ENCODE measurements at places on chromosomes 2 and 18.

DNA sequence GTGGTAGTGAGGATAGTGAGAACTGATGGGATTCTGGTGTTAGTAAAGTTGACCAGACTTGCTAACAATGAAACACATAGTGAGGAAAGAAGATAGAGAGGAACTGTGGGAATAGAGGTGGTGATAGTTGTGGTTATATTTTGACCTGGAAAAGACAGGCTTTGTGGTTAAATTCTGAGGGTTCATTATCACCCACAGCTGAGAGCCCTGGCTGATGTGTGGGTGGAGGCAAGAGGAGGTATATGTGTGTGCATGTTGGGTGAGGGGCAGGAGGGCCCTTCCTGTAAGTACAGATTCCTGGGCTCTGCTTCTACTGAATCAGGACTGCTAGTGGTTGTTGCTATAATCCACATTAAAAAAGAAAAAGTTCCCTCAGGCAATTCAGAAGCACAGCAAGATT is 26.2 kb upstream of the TMEM163 start:
- DNase-seq = no peak

GRCh38 chr2:59084326-59084725 is 843.2 kb upstream of the FANCL start:
- DNase-seq = no peak

DNA sequence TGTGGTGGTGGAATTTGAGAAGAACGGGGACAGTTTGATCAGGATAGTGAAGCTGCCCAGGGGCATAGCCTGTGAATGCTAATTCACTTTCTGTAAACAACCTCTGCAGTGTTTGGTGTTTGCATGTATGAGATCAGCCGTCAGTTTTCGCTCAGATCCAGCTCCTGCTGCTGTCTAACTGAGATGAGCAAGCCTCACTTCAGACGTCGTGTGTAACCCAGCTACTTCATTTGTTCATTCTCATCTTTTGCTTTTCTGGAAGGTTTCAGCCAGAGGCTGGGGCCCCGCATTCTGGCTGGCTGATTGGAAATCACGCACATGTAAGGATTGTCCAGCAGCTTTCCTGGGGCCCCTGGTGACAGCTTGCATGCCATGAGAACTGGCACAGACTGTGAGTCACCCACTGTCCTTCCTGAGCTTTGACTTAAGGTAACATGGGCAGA is 48.9 kb downstream of the LDLRAD4 start:
- DNase-seq = no peak

- DNase-seq = no peak
These were observed 96.6 kb upstream of the CTDP1 start for GRCh38 chr18:79582978-79583377.

- no peak for DNase-seq
These were observed 44.7 kb downstream of the FER1L5 start for GRCh38 chr2:96687266-96687665.

DNA sequence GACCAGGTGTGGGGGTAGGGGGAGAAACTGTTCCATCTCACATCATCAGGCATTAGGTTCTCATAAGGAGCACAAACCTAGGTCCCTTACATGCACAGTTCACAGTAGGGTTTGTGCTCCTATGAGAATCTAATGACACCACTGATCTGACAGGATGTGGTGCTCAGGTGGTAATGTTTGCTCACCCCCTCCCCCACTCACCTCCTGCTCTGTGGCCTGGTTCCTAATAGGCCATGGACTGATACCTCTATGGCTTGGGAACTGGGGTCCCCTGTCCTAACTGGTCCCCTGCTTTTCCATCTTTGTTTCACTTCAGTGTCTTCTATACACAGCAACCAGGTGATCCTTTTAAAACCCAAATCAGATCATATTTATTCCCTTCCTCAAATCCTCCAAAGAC is 267.8 kb downstream of the TNS1 start:
- DNase-seq = no peak

- no peak for DNase-seq
These were observed 439.7 kb downstream of the RIT2 start for GRCh38 chr18:42675810-42676209.

GRCh38 chr2:86285571-86285970 is 51.9 kb downstream of the REEP1 start:
- no peak for DNase-seq

- DNase-seq = no peak
These were observed 11.2 kb upstream of the CYP27C1 start for GRCh38 chr2:127231130-127231865.

DNA sequence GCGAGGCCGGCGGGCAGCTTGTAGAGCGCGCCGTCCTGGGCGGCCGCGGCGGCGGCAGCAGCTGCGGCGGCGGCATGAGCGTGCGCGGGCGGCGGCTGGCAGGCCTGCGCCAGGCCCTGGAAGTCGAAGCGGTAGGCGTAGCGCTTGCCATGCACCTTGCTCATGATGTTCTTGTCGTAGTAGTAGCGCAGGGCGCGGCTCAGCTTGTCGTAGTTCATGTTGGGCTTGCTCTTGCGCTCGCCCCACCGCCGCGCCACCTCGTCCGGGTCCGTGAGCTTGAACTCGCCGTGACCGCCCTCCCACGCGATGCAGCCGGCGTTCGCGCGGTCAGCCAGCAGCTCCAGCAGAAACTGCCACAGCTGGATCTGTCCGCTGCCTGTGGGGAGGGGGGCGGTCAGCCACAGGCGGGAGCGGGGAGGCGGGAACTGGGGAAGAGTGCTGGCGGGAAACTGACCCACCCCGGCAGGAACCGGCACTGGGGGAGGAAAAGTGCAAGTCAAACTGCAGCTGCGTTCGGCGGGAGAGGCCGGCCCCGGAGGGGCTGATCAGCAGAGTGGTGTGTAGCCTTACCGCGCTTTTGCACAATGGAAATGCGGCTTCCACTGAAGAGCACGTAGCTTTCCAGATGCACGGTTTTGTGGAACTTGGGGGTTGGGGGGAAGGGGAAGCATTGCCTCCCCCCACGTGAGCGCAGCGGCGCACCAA is 3.0 kb downstream of the FEV start:
- no peak for DNase-seq

- DNase-seq = no peak
These were observed 30.8 kb upstream of the SOX11 start for GRCh38 chr2:5661362-5661761.

GRCh38 chr18:58671111-58671631 is at the start of gene MALT1:
Gene MALT1, plus strand, starts transcription at chr18:58671465. Its CDS starts 179 bp downstream, at chr18:58671644.
- peak; percentile 92 for DNase-seq

DNA sequence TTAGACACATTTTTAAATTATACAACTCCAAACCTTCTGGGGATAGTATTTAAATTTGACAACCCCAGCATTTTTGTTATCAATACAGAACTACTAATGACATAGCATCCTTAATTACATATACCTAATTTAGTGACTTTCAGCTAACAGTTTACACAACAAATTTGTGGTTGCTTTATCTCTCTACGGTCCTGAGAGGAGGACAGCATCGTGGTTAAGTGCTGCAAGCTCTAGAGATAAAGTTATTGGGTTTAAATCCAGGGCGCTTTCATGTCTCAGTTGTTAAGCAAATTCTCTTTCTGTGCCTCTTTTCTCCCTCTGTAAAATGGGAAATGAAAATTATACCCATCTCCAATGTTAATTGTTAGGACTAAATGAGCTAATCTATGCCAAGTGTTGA is 129.3 kb downstream of the METTL4 start:
- DNase-seq = no peak

- no peak for DNase-seq
These were observed 250.5 kb downstream of the HDAC4 start for GRCh38 chr2:239150125-239151011.

DNA sequence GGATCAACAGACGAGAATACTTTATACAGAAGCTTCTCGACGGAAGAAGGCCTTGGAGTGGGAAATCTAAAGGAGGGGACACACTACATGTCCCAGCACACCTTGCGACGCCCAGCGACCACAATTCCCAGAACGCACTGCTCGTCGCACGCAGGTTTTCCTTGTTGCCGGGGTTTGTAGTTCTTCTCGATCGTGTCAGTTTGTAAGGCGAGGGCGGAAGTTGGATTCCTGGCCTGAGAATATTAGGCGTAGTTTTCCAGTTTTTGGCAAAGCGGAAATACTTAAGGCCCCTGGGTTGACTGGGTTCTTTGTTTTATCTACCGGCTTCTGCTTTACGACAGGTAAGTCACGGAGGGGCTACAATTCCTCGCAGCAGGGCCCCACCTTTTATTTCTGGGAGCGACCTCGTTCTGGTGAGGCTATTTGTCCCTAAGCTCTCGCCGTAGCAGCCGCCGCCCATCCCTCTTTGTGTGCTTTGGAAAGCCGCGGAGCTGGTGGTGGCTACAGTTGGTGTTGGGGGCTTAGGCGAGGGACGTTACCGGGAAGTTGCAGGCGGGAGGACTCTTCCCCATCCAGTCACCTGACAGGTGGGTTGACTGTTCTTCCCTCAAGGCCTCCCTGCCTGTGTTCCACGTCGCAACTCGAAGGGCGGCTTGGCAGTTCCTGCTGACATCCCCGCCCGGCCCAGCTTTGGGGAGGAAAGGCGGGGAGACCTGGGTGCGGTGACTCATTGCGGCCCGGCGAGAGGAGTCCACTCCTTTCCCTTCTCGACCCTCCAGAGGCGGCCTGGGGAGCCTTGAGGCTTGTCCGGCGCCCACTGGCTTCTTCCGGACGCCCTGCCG is at the start of gene DYNC1I2:
Gene DYNC1I2 (plus strand): TSS at position 183 of the 842 bp plus-strand sequence. CDS start 2,687 bp downstream, outside the sequence.
- peak; percentile 30 for DNase-seq

DNA sequence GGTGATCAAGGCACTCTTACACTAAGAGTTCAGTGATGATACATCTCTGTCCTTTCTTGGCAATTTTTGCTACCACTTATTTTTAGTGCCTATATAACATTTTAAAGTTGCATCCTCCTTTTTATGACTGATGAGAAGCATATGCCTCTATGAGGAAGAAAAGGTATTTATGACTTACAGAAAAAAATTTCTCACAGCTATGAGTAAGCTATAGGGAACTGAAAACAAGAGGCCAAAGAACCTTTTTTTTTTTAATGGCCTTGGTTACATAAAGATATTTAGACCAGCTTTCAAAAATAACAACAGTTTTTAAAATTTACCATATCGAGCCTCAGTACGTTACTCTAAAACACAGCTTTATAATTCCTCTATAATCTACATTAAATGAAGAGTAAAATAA is 21.3 kb downstream of the MBD5 start:
- DNase-seq = no peak

DNA sequence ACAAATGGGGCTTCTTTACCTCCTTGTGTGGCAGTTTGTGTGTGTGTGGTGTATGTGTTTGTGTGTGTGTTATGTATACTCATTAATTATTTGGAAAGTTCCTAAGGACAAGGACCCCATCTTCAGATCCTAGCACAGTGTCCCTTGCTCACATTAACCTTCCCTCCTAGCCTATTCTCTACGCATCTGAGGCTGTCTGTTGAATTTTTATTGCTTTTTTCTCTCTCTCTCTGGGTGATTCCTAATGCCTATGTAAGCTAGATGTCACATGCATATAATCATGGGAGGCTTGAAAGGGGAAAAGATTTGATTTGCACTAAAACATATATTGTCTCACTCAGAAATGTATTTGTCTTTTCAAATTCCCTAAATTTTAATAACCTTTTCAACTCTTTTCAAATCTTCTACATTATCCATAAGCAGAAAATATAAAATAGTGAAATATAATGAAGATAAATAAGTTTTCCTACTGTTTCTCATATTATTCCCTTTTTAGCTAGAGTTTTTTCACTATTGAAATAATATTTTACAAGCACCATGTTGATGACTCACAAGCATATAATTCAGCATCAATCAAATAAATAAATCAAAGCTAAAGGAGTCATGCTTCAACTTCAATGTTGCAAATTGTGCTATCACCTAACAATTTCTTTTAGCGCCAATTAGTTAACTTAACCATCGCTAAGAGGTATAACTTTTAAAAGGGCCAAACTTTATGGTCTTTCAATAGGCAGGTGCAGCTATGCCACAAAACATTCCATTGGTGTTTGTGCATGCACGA is 199.0 kb upstream of the ERBB4 start:
- DNase-seq = no peak

- no peak for DNase-seq
These were observed 104.7 kb upstream of the DSEL start for GRCh38 chr18:67621049-67621713.

DNA sequence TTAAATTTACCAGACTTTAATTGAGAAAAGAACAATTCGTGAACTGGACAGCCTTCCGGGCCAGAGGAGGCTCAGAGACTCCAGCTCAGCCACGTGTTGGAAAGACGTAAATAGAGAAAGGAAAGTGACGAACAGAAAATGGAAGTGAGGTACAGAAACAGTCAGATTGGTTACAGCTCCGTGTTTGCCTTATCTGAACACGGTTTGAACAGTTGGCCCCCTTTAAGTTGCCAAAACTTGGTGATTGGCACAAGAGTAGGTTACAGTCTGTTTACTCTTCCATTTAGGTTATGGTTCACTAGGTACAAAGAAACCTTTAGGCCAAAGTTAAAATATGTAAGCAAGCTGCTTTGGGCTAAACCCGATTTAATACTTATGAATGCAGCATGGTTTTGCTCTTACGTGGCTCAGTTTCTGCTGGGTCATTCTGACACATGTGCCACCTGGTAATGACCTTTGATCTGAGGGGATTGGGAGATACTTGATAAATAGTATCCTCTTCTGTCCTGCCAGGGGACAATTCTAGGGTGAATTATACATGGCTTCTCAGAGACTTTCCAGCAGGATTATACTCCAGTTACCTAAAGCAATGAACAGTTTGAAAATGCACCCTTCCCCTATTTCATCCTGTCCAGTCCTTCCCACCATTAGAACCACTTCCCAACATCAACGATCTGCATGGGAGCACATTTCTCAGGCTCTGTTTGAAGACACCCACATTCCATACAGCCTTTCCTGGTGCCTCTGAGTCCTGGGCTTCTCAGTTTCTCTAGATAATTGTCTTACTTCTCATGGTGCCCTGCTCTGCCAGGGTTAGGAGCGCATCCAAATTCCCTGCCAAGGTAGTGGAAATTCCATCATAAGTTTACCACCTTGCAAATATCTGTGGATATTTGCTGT is 65.1 kb upstream of the TGIF1 start:
- no peak for DNase-seq

DNA sequence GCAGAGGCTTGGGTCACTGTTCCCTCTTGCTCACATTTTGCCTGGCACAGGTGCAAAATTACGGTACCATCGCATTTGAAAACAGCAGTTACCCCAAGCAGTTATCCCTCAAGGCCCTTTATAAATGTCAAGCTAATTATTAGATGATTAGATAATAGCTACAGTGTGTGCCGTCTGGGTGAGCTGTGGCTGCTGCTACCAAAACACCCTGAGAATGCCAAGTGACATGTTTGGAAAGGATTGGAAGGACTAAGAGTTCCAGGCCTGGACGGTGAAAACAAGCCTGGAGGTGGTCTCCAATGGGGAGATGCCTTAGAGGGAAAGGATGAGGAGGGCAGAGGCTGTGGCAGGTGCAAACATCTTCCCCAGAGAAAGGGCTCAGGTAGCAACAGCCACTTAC is 120.6 kb downstream of the CAPN13 start:
- no peak for DNase-seq

DNA sequence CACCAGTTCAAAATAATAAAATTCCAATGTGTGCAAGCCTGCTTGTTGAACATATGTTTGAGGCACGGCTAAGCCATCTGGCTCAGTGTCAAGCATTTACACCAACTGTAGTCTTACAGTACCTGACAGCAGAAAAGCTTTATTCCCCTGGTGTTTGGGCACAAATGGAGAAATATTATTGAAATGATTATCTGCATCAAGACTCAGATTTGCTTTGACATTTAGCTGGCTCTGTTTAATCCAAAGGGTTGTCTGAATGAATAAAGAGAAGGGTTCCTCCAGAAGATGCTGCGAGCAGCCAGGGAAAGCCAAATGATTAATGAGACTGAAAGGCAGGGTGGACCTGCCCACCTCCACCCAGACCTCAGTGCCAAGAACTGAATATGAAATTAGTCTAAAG is 393.2 kb upstream of the GALNT5 start:
- DNase-seq = no peak

- no peak for DNase-seq
These were observed 11.8 kb downstream of the TBR1 start for GRCh38 chr2:161427664-161428587.

GRCh38 chr2:11869391-11869991 is 123.1 kb downstream of the LPIN1 start:
- DNase-seq = no peak
